A375 (cell line): ENCODE measurements at places on chromosomes 2 and 18. TPM values are rescaled to one million over a fixed set of nuclear protein-coding genes. Genes with fewer than 3 reads are reported as not detected.

Gene TUBA4A
- 0.11 and 0.75 TPM in 2 replicates for total RNA-seq

Gene GPD2
- total RNA-seq = 48.1 and 83.3 TPM in 2 replicates

Gene C1D
- 17.7 and 28.2 TPM in 2 replicates for total RNA-seq

Gene IL36G
- total RNA-seq = not detected in 2 replicates

Gene CNGA3
- total RNA-seq = not detected in 2 replicates

Gene ACKR3
- total RNA-seq = not detected in 2 replicates

Gene LHCGR
- total RNA-seq = not detected in 2 replicates

Gene ELMOD3
- 7.8 and 11.9 TPM in 2 replicates for total RNA-seq

Gene ZNF396
- 0.72 and 1.4 TPM in 2 replicates for total RNA-seq

Gene MARS2
- total RNA-seq = 6.6 and 7.1 TPM in 2 replicates
